ENCODE measurements at places on chromosomes 7 and 10.

GRCh38 chr10:3090914-3091787, 23.8 kb downstream of the PFKP start:
- DNase-seq: no peak

GRCh38 chr10:13659887-13660550, 73.3 kb downstream of the PRPF18 start:
- no peak for DNase-seq

GRCh38 chr10:28365840-28366239, 63.0 kb upstream of the MPP7 start:
- no peak for DNase-seq

GRCh38 chr10:93445097-93445960, 36.8 kb downstream of the MYOF start:
- DNase-seq: peak; percentile 97

DNA sequence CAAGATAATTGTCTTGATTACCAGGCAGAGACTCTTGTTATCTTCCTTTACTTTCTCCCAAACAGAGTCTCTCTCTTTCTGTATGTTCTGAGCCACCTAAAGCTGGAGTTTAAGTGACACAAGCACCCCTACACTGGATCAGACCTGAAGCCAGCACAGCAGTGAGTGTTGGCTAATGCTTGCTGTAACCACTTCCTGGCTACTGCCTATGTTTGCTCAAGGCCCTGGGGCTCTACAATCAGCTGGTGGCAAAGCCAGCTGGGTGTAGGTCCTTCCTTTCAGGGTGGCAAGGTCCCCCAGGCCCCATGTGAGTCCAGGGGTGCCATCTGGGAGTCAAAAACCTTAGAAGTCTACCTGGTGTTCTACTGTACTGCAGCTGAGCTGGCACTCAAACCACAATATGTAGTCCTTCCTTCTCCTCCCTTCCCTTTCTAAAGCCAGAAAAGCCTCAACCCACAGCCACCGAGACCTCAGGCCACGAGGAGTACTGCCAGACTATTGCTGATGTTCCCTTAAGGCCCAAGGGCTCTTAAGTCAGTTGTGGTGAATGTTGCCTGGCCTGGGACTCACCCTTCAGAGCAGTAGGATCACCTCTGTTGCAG, 416.3 kb downstream of the ADRA2A start:
- DNase-seq: no peak

GRCh38 chr7:88442413-88442812, 135.7 kb upstream of the STEAP4 start:
- DNase-seq: no peak

- DNase-seq: no peak
These were observed 4.0 kb downstream of the ITGB1 start for GRCh38 chr10:32954080-32954479.

DNA sequence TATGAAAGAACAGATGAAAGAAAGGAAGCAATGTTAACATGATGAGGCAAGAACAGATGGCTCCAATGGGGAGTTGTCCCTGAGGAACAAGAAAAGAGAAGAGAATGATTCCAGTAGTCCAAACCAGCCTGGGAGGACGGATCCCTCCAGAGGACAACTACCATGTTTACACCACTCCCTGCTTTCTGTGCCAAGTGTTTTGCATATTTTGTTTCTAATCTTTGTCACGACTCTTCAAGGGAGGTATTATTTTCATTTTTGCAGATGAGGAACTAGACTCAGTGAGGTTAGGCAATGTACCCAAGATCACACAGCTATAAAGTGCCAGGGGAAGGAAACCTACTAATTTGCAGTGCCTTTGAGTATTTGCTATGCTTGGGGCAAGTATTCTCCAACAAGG, 116.2 kb downstream of the PARP12 start:
- DNase-seq: no peak

DNA sequence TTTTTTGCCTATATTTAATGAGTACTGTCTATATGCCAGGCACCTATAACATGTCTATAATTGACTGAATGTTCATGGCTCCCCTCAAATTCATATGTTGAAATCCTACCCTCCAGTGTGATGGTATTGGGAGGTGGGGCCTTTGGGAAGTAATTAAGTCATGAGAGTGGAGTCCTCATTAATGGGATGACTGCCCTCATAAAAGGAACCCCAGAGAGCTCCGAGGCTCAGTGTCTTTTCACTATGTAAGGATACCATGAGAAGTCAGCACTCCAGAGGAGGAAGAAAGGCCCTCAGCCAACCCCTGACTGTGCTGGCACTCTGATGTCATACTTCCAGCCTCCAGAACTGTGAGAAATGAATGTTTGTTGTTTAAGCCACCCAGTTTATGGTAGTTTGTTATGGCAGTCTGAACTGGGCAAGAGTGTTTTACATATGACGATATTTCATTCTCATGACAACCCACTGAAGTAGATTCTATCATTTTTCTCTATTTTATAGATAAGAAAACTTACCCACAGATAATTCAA, 61.1 kb upstream of the PCGF5 start:
- DNase-seq: no peak

- DNase-seq: no peak
These were observed 62.8 kb upstream of the KDM7A start for GRCh38 chr7:140239653-140239935.

DNA sequence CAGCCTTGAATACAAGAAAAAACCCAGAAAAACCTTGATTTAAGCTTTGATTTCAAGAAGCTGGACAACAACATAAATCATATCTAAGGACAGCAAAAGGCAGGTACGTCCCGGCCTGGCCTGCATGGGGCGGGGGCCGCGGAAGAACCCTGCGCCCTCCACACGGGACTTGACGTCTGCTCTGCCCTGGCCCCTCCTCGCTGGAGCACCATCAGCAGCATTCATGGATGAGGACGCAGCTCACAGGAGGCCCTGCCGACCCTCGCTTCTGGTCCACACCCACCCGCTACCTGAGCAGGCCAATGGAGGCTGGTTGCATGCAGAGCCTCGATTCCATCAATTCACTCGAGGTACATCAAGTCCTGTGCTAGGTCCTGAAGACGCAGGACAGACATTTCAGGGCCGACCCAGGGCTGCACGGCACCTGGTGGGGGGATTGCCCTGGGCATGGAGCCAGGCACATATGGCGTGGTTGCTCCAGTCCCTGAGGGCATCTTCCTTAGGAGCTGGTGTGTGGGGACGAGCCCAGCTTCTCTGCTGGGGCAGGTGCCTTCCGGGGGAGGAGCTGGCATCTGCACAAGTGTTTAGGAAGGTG, 63.1 kb upstream of the NKX6-2 start:
- DNase-seq: no peak

GRCh38 chr7:152851326-152851725, 91.8 kb downstream of the ACTR3B start:
- no peak for DNase-seq

GRCh38 chr7:139641337-139641992, 118.0 kb downstream of the CLEC2L start:
- no peak for DNase-seq

DNA sequence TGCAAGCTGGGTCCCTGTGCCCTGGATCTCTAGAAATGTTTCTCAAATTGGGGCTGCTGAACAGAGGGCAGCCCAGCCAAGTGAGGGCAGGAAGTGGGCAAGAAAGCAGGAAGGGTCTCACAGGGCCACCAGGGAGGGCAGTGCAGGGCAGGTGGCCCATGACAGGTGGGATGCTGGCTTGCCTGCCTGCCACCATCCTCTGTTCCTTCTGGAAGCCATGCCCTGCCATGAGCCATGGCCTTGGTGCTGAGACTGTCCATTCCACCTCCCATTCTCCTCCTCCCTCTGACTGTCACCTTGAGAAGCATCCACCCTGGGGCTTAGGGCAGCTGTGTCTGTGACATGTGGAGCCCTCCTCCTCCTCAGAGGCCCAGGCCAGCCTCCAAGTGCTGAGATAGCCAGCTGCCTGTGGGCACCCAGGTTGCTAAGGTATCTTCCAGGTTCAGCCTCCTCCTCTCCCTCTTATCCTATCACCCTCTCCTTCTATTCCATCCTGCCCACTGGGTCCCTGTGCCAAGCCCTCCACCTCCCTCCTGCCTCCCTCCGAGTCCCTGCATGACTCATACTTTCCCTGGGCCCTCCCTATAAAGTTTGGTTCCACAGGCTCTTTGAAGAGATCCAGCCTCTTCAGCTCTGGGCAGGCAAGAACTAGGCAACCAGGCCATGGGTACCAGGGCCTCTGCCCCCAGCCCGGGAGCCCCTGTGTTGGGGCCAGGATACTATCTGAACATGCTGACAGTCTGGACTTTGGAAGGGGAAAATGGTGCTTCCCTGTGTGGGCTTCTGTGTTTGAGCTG, 1.3 kb downstream of the VSIR start:
- DNase-seq: no peak

- no peak for DNase-seq
These were observed 166.9 kb upstream of the WDR11 start for GRCh38 chr10:120684226-120684625.

DNA sequence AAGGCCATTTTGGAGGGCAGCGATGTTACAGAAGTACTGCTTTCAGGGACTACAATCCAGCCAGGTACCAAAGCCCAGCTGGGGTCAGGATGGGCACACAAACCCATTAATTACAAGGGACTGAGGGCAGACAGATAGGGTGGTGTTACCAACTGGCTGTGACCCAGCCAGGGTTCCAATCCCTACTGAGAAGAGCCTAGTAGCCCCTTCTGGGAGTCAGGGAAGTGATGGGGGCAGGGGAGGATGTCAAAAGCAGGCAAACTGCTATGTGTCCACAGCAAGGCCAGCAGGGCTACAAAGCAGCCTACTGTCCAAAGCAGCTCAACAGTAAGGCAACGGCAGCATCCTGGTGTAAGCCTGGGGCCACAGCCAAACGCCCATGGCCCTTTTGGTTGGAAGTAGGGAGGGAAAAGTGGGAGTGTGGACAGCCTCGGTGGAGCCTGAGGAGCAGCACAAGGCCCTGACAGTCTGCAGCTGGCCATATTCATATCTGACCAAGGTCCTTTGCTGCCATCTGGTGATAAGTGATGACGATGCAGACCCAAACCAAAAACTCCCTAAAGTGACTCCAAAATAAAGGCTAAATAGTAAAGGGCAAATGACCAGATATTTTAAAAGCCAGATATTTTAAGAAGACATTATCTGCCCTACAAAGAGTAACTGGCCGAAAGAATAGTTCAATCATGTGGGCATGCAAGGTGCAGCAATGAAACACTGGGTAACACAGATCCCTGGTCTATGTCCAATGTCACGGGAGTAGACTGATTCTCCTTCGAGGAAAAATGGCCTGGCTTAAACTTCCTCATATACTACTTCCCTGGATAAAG, 56.9 kb downstream of the XPNPEP1 start:
- DNase-seq: no peak

- DNase-seq: no peak
These were observed 14.2 kb downstream of the ANK3 start for GRCh38 chr10:60375293-60376004.

GRCh38 chr10:71697938-71698709, 21.5 kb downstream of the C10orf105 start:
- no peak for DNase-seq

- no peak for DNase-seq
These were observed 991.5 kb downstream of the NRG3 start for GRCh38 chr10:82866424-82867020.

GRCh38 chr10:121833387-121833786, 94.4 kb downstream of the ATE1 start:
- DNase-seq: no peak

GRCh38 chr7:24913801-24914464, 66.0 kb downstream of the OSBPL3 start:
- no peak for DNase-seq

DNA sequence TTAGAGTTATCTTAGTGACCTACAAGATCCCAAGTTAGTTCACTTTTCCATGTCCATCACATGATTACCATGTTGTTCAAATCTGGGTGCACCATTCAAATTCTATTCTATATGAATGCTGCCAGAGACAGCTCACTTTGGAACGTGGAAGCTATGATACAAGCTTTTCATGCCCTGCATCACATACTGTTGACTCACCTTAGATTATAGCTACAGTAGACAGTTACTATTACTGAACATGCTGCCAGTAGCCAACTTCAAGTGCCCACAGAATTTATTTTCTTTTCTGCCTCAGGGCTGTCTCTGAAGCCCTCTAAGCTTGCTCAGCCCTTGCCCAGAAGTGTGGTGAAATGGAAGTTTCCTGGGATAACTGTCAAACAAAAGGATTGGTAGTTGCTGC, 231.1 kb downstream of the GPR158 start:
- DNase-seq: no peak

DNA sequence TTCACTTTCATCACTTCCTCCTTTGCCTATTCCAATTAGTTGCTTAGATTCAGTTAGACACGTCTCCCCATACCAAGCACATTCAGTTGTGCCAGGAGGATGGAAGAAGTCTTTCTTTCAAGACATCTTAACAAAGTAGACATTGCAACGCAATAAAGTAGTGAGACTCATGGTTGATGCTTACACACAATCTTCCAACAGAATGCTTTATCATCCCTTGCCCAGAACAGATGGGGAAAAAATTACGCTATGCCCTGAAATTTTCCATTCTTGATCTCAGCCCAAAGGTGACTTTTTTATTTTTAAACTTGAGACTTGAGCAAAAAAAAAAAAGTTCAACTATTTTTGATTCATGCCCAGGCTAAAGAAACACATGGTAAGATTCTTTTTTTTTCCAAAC, 74.9 kb downstream of the KCNMA1 start:
- DNase-seq: no peak

DNA sequence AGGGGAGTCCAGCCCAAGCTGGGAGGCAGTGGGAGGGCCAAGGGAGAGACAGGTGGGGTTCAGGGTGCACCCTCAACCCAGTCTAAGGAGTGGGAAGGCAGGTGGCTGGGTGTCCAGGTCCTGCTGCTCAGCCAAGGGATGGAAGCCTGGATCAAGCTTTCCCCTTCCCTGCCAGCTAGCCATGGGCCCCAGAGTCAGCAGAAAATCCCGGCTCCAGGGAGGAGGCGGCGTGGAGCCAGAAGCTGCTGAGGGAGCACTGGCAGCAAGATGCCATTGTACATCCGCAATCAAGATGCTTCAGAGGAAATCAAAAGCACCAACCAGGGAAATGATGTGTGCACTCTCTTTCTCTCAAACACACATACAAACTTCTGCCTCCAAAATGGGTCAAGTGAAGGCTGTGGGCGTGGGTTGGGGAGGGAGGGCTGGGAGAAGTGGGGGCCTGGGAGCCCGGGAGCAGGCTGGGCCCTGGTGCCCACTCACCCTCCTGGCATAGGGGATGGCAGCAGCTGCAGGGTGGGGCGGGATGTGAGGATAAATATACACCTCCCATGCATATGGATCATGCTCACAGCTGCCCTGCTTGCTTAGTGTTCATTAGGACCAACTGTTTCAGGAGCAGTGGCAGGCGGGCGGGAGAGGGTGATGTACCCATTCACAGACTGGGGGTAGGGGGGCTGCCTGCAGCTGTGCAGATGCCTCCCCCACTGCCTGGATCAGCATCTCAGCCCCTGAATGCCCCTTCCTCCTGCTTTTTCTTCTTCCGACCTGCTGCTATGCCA, 24.2 kb downstream of the TRIM8 start:
- DNase-seq: no peak

- no peak for DNase-seq
These were observed 719.2 kb upstream of the MBL2 start for GRCh38 chr10:53491774-53492173.

GRCh38 chr10:11880151-11881029, 57.2 kb downstream of the PROSER2 start:
- no peak for DNase-seq

Measured in DMS153 (cell line).